ENCODE measurements at places on chromosomes 2 and 18.

DNA sequence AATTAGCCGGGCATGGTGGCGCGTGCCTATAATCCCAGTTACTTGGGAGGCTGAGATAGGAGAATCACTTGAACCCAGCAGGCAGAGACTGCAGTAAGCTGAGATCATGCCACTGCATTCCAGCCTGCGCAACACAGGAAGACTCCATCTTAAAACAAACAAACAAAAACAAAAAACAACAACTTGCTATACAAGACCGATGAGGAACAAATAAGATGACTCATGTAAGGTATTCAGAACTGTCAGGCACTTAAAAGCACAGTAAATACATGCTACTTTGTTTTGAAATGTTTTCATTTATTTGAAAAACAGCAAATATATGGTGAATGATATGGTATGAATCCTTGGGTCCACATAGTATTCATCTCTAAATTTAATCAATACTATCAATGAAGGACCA is 66.7 kb downstream of the TRIP12 start:
- peaks cover 29% of the 10 kb centered on the region for H3K36me3 ChIP-seq
- no peak overlapping the region for H3K27ac ChIP-seq
- no peak overlapping the region for H3K4me3 ChIP-seq
- no peak for DNase-seq
- peaks cover 17% of the 10 kb centered on the region for H3K4me1 ChIP-seq

DNA sequence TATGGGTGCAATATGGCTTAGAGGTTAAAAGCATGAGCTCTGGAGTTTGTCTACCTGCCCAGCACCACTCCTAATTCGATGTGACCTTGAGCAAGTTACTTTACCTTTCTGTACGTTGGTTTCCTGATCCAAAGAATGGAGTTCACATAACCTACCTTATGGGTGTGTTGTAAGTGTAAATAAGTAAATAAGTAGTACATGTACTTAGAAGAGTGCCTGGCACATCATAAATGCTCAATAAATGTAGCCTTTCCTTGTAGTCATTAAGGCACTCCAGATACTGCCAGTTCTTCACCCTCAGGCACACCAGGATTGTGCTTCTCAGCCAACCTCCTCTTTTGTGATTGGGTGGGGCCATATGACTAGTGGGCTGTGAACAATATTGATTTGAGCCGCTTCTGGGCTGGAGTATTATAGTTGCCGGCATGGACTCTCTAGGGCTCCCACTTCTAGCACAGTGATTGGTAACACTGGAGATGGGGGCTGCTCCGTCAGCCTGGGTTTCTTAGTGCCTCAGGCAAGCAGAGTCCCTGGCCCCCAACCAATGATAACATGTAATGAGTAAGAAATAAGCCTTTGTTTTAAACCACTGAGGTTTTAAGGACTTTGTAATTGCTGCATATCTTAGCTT is 101.7 kb upstream of the NOSTRIN start:
- no peaks in the 10 kb centered on the region for H3K36me3 ChIP-seq
- no peaks in the 10 kb centered on the region for H3K27me3 ChIP-seq
- no peaks in the 10 kb centered on the region for H3K4me1 ChIP-seq
- H3K27ac ChIP-seq, result no peak overlapping the region

GRCh38 chr2:169330555-169331198 is 31.7 kb downstream of the LRP2 start:
- no peaks in the 10 kb centered on the region for H3K4me1 ChIP-seq
- peaks cover 16% of the 10 kb centered on the region for H3K27me3 ChIP-seq
- no peak for DNase-seq
- H3K4me3 ChIP-seq, result no peak overlapping the region
- H3K27ac ChIP-seq, result no peak overlapping the region

DNA sequence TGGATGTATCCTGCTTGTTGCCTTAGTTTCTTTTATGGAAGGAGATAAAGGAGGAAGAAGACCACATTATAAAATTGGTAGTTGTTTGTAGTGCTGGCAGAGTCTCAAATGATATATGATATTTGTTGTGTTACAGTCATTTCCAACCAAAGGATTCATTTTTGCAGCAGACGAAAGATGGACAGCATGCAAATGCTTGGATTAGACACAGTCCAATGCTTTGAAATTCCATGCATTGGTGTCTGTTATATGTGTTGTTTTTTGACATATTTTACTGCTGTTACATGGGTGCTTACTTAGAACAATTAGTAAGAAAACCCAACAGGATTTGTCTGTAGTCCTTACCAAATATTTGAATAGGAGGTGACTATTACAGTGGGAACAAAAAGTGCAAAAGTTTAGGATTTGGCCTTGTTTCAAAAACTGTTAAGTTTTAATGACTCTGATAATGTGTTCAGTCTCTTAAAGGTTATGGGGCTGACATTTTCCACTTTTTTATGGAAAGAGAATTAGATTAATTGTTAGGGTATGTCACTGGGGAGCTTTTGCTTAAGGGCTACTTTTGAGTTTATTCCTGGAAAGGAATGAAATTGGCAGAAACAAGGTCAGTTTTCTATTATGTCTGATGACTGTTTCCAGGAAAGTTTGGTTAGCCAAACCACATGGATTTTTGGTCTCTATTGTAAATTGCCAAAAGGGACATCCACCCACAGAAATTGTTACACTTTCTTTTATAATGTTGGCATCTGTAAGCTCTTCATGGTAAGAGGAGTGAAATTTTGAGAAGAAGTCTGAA is 229.4 kb upstream of the MMADHC start:
- H3K4me1 ChIP-seq, result peaks cover 7% of the 10 kb centered on the region
- no peaks in the 10 kb centered on the region for H3K36me3 ChIP-seq
- DNase-seq, result no peak
- H3K27me3 ChIP-seq, result no peaks in the 10 kb centered on the region

Measured in A673 (cell line).